ENCODE measurements at places on chromosomes 3 and 15.

GRCh38 chr3:41997702-41998550 lies 36.0 kb upstream of the ULK4 start:
- DNase-seq: no peak

- no peak for DNase-seq
Observed at GRCh38 chr3:195896361-195897080, 11.8 kb downstream of the TNK2 start.

- no peak for DNase-seq
Observed at GRCh38 chr3:105505170-105505569, 138.5 kb downstream of the ALCAM start.

DNA sequence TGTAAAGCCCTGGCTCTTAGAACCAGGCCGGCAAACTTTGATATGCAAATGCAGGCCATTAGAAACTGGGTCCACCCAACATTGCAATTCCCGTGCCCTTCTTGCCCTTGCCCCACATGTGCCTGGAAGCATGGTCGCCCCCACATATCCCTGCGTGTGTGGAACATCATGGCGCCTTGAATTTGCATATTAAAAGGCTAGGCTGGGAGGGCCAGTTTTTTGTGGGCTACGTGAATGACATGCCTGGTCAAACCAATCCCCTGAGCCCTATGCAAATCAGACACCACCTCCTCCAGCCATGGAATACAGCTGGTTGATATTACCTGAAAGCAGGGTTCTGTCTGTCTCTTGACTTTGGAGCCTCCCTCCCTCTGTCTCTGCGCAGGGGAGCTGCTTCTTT lies 58.7 kb upstream of the ARHGEF26 start:
- no peak for DNase-seq

- no peak for DNase-seq
Observed at GRCh38 chr15:60223176-60223575, 174.6 kb downstream of the ANXA2 start.

DNA sequence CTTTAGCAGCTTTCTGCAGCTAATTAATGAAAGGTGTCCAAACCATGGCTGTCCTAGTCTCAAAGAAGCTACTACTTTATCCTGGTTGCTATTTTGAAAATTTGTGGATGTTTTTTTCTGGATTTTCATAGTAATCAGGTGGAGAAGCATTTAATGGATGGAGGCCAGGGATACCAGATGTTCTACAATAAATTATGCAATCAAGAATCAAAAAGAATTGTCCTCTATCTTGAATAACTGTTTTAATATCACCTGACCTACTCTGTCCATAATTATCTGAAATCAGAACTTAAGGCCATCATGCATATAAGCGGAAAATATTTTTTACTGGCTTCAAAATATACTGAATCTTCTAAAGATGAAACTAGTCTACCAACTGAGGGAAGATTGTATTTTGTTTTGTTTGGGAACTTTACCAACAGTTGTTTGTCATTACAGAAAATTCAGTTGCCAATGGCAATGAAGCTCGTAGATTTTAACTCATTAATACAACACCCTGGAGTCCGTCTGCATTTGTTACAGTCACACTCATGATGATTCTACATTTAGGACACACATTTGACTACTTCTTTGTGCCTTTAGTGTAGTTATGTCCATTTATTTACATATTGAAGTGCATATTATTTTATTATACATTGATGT lies 762.3 kb upstream of the GRM7 start:
- DNase-seq: no peak

GRCh38 chr15:89090791-89091626 lies 2.8 kb downstream of the ABHD2 start:
- DNase-seq: no peak

DNA sequence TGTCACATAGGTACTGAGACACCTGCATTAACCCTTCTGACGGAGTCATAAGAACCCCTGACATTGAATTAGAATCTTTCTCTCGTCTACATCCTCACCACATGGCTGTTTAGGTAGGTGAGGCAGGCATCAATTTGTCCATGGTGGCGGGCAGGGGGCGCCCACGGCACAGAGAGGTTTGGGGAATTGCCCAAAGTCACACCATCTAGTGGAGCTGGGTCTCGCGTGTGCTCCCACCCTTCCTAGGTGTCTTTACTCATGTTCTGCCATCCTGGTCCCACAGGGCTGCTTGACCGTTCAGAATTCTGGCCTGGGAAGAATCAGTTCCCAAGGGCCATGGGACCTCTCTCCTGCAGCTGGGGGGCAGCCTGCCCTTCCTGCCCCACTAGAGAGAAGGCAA lies 14.7 kb upstream of the DLL4 start:
- DNase-seq: no peak

- DNase-seq: no peak
Observed at GRCh38 chr3:156260331-156260730, 140.0 kb downstream of the KCNAB1 start.

- DNase-seq: no peak
Observed at GRCh38 chr3:131756405-131756804, 253.6 kb upstream of the MRPL3 start.

- DNase-seq: no peak
Observed at GRCh38 chr3:115903843-115904242, 280.5 kb downstream of the GAP43 start.

- no peak for DNase-seq
Observed at GRCh38 chr3:49032646-49033304, 3.6 kb upstream of the IMPDH2 start.

- DNase-seq: no peak
Observed at GRCh38 chr15:68204776-68205557, at the start of gene CALML4. Gene CALML4, minus strand, starts transcription at chr15:68205332. Its CDS starts 85 bp downstream, at chr15:68205247.

DNA sequence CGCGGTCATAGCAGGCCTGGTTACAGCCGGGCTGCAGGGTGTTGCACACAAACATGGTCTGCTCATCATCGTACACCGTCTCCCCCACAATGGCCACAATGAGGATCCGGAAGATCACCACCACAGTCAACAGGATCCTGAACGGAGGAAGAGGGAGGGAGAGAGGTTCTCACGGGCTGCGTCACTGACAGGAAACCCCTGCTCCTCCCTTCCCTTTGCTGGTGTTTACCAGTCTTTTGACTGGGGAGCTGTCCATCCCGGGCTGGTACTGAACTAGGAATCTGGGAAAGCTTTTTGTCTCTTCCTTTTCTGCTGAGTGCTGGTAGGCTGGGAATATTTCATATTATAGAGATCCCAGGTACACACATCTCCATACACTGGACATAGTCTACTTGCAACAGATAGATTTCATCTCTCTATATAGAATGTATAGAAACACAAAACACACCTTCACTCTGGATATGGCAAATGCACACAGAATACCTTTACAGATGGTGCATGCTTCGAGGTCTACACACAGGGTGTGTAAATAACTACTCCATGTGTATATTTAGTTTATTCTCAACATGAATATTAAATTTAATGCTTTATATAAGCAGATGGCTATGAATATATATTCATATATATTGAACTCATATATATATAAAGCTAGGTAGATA lies 1.4 kb downstream of the GJD2 start:
- no peak for DNase-seq

- DNase-seq: no peak
Observed at GRCh38 chr3:46565607-46566039, 479 bp downstream of the LRRC2 start.

- no peak for DNase-seq
Observed at GRCh38 chr15:38129531-38130204, 123.0 kb upstream of the SPRED1 start.

- DNase-seq: no peak
Observed at GRCh38 chr3:139715743-139716360, 38.1 kb upstream of the NMNAT3 start.

DNA sequence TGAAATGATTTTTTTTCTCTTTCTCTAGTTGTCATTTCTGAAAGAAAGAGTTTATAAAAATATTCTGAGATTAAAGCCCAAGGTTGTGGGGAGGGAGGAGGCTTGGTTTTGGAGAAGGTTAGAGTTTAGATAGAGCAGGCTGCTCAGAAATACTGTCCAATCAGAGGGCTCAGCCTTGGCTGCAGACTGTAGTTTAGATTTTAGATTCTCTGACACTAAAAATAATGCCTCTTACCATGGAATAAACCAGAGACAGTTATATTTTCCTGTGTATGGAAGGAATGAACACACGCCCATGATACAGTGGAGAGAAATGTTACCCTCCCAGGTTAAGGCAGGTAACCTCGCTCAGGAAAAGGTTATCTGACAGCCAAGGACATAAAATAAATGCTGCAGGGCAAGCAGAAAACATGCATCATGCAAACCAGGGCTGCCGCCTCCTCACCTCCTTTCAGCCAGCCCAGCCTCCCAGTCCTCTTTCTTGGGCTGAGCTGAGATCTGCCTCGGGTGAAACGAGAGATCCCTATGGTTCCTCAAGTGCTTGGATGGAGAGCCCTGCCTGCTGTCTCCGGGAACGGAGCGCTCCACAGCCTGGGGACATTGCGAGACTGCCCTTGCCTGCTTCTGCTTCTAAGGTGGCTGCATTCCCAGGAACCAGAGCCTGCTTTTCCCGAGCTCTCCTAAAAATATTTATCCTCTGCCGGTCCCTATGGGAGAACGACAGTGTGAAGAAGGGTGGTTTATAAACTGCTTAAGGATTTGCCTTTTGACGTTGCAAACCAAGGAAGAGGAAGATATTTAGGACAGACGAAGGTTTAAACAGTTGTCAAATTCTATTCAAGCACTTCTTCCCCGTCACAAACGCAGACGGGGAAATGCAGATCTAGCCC lies 848 bp downstream of the NCEH1 start:
- DNase-seq: peak; percentile 3

DNA sequence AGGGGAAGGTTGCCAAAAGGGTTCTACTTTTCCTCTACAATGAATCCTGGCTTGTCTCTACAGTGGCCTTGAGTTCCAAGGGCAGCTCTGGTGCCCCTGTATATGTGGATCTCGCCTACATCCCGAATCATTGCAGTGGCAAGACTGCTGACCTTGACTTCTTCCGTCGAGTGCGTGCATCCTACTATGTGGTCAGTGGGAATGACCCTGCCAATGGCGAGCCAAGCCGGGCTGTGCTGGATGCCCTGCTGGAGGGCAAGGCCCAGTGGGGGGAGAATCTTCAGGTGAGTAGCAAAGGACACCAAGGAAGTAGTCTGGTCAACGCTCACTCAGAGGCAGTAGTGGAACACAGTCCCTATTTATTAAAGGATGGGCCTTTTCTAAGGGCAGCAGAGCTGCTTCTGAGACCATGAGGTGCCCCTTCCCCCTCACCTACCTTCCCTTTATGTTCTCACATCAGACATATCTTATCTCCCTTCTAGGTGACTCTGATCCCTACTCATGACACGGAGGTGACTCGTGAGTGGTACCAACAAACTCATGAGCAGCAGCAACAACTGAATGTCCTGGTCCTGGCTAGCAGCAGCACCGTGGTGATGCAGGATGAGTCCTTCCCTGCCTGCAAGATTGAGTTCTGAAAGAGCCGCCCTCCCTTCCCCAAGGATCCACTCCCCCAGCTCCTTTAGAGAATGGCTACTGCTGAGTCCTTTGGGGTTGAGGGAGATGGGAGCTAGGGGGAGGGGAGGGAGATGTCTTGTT lies 12.4 kb downstream of the MAP1A start:
- no peak for DNase-seq

DNA sequence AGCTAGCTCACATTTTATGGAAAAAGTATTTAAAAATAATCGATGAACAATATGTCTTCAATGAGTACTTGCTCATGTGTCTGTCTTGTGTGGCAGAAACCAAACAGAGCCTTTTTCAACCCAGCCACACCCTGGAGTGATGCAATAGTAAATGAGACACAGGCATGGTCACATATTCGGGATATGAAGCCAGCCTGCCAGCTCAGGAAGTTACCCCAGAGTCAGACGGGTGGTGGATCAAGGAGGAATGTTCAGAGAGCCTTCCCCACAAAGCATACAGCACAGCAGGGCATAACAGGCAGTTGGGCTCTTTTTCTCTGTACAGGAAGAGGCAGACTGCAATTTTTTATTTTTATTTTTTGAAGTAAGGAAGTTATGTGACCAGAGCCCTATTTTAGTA lies 27.3 kb downstream of the LARP6 start:
- no peak for DNase-seq

DNA sequence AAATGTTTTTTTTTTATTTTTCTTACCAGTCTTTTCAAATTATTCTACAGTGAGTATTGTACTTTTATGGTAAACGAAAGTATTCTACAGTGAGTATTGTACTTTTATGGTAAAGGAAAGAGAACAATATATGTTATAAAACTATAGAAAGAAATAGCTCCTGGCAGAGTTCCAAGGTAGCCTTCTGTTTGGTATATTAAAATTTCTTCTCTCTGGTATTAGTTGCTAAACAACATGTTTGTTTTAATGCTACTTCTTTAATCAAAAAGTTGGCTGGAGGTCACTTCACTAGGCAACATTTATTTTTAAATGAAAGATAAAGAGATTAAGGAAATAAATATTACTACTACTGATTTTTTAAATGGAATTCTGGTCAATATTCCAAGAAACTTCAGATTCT lies 108.6 kb upstream of the ARL6 start:
- DNase-seq: no peak

DNA sequence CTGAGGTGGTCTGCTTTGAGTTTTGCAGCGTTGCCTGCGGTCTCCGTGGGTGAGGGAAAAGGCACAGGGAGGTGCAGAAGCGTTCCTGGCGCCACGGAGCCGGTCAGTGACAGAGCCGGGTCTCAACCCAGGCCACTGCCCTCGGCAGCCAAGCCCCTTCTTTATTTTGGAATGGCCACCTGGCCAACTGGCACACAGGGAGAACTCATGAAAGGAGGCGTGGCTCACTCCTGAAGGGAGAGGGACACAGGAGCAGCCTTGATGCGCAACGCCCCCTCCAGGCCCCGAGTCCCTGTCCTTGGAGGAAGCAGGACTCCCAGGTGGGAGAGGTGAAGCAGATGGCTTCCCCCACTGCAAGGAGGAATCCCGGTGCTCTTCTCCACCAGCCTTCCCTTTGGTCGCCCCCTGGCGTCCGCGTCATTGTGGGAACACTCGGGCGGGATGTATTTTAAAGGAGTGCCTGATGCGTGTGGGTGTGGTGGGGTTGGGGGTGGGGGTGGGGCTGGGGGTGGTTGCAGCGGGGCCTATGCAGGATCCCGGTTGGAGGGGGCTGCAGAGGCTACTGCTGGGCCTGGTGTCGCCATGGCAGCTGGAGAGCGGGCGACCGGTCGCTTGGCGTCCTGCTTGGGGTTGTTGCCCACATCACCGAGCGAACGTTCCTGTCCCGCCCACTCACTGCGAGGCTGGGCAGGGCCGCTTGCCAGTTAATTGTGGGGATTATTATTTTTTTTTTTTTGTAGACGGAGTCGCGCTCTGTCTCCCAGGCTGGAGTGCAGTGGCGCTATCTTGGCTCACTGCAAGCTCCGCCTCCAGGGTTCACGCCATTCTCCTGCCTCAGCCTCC lies 32.6 kb downstream of the APBA2 start:
- DNase-seq: no peak

- DNase-seq: peak; percentile 16
Observed at GRCh38 chr3:58052373-58053273, 44.4 kb downstream of the FLNB start.

- no peak for DNase-seq
Observed at GRCh38 chr3:194971009-194971408, 285.3 kb downstream of the FAM43A start.

DNA sequence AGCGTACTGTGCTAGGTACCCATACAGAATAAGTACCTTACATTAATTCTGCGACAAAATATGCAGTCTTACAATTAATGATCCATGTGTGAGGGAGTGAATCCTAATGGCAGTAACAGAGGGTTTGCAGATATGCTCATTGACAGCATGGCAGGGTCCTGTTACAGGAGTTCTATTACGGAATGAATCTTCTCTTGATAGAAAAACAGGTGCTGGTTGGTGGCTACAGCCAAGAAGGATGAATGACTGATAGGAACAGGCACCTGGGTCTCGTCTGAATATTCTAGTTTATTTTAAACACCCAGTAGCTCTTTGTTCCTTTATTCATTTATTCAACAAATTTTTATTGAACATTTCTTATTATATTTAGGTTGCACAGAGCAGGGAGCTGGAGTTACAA lies 22.8 kb downstream of the PGBD4 start:
- no peak for DNase-seq

- DNase-seq: no peak
Observed at GRCh38 chr3:62622553-62623174, 249.3 kb upstream of the FEZF2 start.

Data from stimulated activated CD4-positive, alpha-beta T cell treated with anti-CD3 and anti-CD28 coated beads, Interleukin-1b, Interleukin-23, amount 100 ng/mL, for 24 hours (primary cell).